ENCODE measurements at places on chromosomes 1 and 21.

DNA sequence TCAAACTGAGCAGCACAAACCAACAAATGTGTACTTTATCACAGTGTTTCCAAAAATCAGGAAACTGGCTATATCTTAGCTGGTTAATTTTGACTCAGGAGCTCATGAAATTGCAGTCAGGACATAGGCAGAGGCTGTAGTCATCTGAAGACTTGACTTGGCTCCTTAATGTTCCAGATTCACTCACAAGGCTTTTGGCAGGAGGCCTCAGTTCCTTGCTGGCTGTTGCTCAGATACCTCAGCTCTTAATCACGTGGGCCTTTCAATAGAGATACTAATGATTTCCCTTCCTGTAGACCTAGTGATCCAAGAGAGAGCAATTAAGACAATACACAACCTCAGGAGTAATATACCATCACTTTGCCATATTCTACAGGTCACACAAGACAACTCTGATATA lies 537.7 kb downstream of the BRINP3 start:
- H3K27ac ChIP-seq, result no peak overlapping the region
- no peaks in the 10 kb centered on the region for H3K4me1 ChIP-seq
- H3K4me3 ChIP-seq, result no peak overlapping the region
- H3K36me3 ChIP-seq, result no peaks in the 10 kb centered on the region
- no peak for DNase-seq

- H3K36me3 ChIP-seq, result no peaks in the 10 kb centered on the region
- no peak for DNase-seq
- peaks cover 7% of the 10 kb centered on the region for H3K27me3 ChIP-seq
- H3K27ac ChIP-seq, result no peak overlapping the region
- H3K4me1 ChIP-seq, result no peaks in the 10 kb centered on the region
- H3K4me3 ChIP-seq, result no peak overlapping the region
Observed at GRCh38 chr1:34612091-34612827, 142.6 kb upstream of the GJB5 start.

GRCh38 chr21:39633770-39634181 lies 21.0 kb downstream of the B3GALT5 start:
- no peaks in the 10 kb centered on the region for H3K36me3 ChIP-seq
- no peak overlapping the region for H3K4me3 ChIP-seq
- H3K27me3 ChIP-seq, result no peaks in the 10 kb centered on the region
- no peak for DNase-seq

DNA sequence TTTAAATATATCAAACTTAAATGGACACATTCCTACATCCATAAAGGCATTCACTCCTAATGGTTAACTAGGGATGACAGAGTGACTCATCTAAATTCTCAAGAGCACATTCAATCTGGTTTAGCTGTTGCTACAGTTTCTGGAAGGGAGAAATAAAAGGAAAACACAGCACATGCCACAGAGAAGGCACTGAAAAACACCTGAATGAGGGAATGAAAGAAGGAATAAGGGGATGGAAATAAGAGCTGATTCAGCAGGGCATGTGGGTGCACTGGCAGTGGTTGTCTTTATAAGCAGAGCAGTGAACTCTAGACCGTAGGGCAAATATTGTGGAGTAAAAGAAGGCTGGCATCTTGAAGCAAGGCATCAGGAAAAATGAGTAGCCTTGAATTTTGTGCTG lies 79.3 kb downstream of the LHX4 start:
- DNase-seq, result no peak
- H3K4me1 ChIP-seq, result peaks cover 24% of the 10 kb centered on the region
- H3K36me3 ChIP-seq, result no peaks in the 10 kb centered on the region
- H3K27ac ChIP-seq, result peak overlapping the region; percentile 31

- no peak overlapping the region for H3K4me3 ChIP-seq
- DNase-seq, result no peak
- no peak overlapping the region for H3K27ac ChIP-seq
- no peaks in the 10 kb centered on the region for H3K27me3 ChIP-seq
- no peaks in the 10 kb centered on the region for H3K4me1 ChIP-seq
Observed at GRCh38 chr1:64664299-64664698, 80.6 kb upstream of the RAVER2 start.

GRCh38 chr1:27885621-27886352 lies 13.4 kb downstream of the THEMIS2 start:
- H3K4me3 ChIP-seq, result no peak overlapping the region
- H3K4me1 ChIP-seq, result no peaks in the 10 kb centered on the region
- H3K27me3 ChIP-seq, result no peaks in the 10 kb centered on the region
- DNase-seq, result no peak
- H3K27ac ChIP-seq, result no peak overlapping the region

GRCh38 chr1:221477252-221477651 lies 264.6 kb downstream of the DUSP10 start:
- H3K4me3 ChIP-seq, result no peak overlapping the region
- H3K36me3 ChIP-seq, result no peaks in the 10 kb centered on the region
- no peak overlapping the region for H3K27ac ChIP-seq
- no peaks in the 10 kb centered on the region for H3K4me1 ChIP-seq
- no peaks in the 10 kb centered on the region for H3K27me3 ChIP-seq

DNA sequence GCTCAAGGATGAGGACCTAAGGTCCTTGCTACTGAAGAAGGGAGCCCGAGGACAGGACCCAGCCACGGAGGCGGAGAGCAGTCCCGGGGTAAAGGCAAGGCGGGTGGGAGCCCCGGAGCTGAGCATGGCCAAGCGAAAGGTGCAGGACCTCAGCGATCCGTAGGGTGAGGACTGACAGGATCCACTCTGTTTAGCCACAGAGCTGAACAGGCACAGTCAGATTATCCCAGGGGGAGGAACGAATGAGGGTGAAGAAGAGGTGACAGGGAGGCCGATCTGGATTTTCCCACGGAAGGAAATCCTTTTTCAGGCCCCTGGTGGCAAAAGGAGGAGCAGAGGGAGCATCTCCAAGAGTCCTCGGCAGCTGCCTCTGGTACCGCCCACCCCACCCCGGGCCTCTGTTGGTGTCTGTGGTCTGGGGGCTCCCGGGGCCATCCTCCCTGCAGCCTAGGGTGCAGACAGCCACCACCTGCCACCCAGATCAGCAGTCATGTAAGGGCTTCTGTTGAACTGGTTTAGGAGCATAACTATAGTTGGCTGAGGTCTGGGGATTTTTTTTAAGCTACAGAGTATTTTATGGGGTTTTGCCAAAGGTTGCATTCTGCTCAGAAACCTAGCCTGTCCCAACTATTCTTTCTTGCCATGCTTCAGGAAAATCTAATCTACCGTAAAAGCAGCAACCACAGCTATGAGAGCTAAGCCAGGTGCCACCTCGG lies 32.3 kb upstream of the LBR start:
- H3K36me3 ChIP-seq, result no peaks in the 10 kb centered on the region
- H3K27me3 ChIP-seq, result no peaks in the 10 kb centered on the region
- H3K4me1 ChIP-seq, result no peaks in the 10 kb centered on the region

- no peak for DNase-seq
- no peaks in the 10 kb centered on the region for H3K36me3 ChIP-seq
- no peak overlapping the region for H3K4me3 ChIP-seq
Observed at GRCh38 chr1:246678816-246679793, 45.1 kb upstream of the SCCPDH start.

- H3K27me3 ChIP-seq, result no peaks in the 10 kb centered on the region
- H3K36me3 ChIP-seq, result no peaks in the 10 kb centered on the region
- no peak for DNase-seq
- H3K4me3 ChIP-seq, result no peak overlapping the region
Observed at GRCh38 chr21:38487901-38488639, 10.2 kb downstream of the ERG start.

- H3K4me1 ChIP-seq, result no peaks in the 10 kb centered on the region
- no peaks in the 10 kb centered on the region for H3K27me3 ChIP-seq
- H3K27ac ChIP-seq, result no peak overlapping the region
- H3K4me3 ChIP-seq, result no peak overlapping the region
Observed at GRCh38 chr1:241677201-241677600, 25.1 kb downstream of the WDR64 start.

- H3K27ac ChIP-seq, result no peak overlapping the region
- H3K4me3 ChIP-seq, result no peak overlapping the region
- H3K4me1 ChIP-seq, result no peaks in the 10 kb centered on the region
- H3K36me3 ChIP-seq, result no peaks in the 10 kb centered on the region
Observed at GRCh38 chr1:12640237-12640957, 3.5 kb upstream of the AADACL4 start.

GRCh38 chr1:58397187-58397820 lies 149.2 kb downstream of the OMA1 start:
- no peak for DNase-seq
- peaks cover 9% of the 10 kb centered on the region for H3K4me1 ChIP-seq
- no peaks in the 10 kb centered on the region for H3K36me3 ChIP-seq
- H3K4me3 ChIP-seq, result no peak overlapping the region
- no peak overlapping the region for H3K27ac ChIP-seq

DNA sequence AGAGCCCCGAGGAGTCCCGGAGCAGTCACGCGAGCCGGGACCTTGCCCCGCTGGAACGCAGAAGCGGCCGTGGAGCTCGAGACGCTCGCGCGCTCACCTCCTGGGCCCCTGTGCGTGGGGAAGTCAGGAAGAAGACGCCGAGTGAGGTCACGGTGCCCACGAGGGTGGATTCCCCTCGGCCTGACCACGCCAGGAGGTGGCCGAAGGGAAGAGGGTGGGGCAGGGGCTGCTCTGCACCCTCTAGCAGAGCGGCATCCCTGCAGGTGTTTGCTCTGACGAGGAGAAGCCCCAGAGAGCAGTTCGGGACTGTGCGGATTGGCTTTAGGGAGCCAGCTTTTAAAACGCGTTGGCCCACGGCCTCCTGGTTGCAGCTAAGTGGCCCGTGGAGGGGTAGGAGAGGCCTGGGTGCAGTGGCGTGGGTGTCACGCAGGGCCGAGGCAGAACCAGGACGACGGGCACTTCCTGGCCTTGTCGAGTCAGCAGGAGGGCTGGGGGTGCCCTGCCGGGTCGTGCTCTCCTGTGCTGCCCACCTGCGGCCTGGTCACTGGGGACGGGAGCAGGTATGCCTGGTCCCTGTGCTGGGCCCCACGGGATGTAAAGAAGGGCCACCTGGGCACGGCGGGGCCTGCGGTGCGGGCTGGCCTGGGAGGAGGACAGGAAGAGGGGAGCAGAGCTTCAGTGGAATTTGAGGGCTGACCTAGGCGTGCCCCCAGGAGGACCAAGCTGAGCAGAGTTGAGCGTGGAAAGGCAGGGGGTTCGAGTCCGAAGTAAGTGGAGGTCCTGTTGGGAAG lies 1.0 kb downstream of the PDXK start:
- H3K27me3 ChIP-seq, result no peaks in the 10 kb centered on the region
- peak overlapping the region; percentile 79 for H3K27ac ChIP-seq
- DNase-seq, result no peak
- peak overlapping the region; percentile 75 for H3K4me3 ChIP-seq
- H3K36me3 ChIP-seq, result peaks cover 3% of the 10 kb centered on the region

DNA sequence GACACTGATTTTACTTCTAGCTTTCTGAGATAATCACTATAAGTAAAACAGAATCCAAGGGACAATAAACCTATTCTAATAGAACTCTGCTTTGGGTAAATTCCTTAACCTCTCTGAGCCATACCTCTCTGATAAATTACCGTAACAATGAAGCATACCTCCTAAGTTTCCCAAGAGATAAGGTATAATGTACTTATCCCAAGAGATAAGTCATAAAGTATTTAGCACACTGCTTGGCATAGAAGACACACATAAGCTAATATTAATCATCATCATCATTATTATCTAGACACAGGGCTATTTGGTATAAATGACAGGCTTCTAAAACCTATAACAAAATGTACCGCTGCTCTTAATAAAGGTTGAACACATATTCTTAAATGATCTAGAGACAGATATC lies 16.2 kb downstream of the SSX2IP start:
- H3K4me3 ChIP-seq, result no peak overlapping the region
- no peak overlapping the region for H3K27ac ChIP-seq
- H3K36me3 ChIP-seq, result peaks cover 9% of the 10 kb centered on the region
- H3K27me3 ChIP-seq, result no peaks in the 10 kb centered on the region

DNA sequence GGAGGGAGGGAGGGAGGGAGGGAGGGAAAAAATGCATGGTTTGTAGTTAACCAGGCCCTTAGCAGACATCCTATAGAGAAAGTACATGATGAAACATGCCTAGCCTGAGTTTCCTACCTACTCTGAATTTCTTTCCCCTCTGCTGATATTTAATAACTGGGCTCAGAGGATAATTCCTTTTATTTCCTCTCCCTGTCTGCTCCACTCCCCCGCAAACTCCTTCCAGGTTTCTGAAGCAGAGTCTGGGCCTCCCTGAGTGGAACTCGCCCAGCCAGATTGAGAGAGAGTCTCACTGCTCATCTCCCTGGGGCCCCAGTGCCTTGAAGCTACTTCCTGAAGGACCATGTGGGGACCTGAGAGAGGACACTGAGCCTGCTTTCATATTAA lies 111.9 kb upstream of the SLC44A3 start:
- H3K27me3 ChIP-seq, result no peaks in the 10 kb centered on the region
- no peaks in the 10 kb centered on the region for H3K4me1 ChIP-seq
- H3K27ac ChIP-seq, result no peak overlapping the region

- H3K36me3 ChIP-seq, result no peaks in the 10 kb centered on the region
- H3K4me3 ChIP-seq, result no peak overlapping the region
- no peak for DNase-seq
- H3K4me1 ChIP-seq, result no peaks in the 10 kb centered on the region
Observed at GRCh38 chr1:161872506-161872905, 106.4 kb downstream of the ATF6 start.

DNA sequence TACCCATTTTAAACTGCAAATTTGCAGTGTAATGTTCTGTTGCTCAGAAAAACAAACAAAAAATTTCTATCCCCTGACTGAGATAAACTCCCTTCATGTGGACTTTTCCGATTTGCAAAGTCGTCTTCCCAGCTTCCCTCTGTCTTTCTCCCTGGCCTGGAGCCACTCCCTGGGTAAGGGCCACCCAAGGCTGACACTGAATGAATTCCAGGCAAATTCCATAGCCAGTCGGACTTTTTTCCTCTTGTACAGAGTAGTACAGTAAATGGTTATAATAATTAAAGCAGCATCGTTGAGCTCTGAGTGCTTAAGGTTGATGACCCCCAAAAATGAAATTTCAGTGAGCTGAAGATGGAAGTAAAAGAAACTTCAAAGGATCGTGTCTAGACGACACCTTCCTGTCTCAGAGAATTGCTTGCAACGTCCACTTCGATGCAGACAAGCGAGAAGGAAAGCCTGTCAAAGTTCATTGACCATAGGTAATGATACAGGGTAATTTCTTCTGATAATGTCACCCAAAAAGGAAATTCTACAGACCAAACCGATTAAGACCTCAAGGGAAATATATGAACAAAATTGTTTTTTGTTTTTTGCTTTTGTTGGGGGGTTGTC lies 33.6 kb upstream of the LHX8 start:
- no peak overlapping the region for H3K4me3 ChIP-seq
- no peak for DNase-seq
- no peaks in the 10 kb centered on the region for H3K27me3 ChIP-seq
- H3K4me1 ChIP-seq, result no peaks in the 10 kb centered on the region
- H3K27ac ChIP-seq, result no peak overlapping the region

DNA sequence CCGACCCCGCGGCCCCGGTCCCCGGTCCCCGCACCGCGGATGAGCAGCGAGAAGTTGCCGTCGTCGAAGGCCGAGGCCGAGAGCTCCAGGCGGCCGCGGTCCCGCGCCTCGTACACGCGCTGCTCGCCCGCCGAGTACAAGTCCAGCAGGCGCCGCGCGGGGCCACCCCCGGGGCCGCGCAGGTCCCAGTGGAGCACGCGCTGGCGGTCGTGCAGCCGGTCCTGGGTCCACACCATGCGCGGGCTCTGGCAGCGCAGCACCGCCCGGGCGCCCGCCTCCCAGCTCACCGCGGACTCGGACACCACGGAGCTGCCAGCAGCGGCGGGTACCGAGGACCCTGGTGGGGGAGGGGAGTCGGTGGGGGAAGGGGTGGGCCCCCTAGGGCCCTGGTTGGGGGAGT lies 2.9 kb downstream of the MXRA8 start:
- H3K4me1 ChIP-seq, result peaks cover 66% of the 10 kb centered on the region
- no peak for DNase-seq
- H3K4me3 ChIP-seq, result peak overlapping the region; percentile 16
- H3K27me3 ChIP-seq, result no peaks in the 10 kb centered on the region
- H3K36me3 ChIP-seq, result no peaks in the 10 kb centered on the region

- peaks cover 22% of the 10 kb centered on the region for H3K4me1 ChIP-seq
- H3K36me3 ChIP-seq, result no peaks in the 10 kb centered on the region
- peak within 1 kb of the TSS; percentile 23 for H3K27ac ChIP-seq
- DNase-seq, result peak; percentile 51
- no peaks in the 10 kb centered on the region for H3K27me3 ChIP-seq
Observed at GRCh38 chr1:84143796-84144565, at the start of gene PRKACB. Gene PRKACB, plus strand, starts transcription at chr1:84144271. Its CDS starts 91 bp downstream, at chr1:84144362.

Data from Panc1 (cell line).